ENCODE measurements at places on chromosomes 11 and 22.

DNA sequence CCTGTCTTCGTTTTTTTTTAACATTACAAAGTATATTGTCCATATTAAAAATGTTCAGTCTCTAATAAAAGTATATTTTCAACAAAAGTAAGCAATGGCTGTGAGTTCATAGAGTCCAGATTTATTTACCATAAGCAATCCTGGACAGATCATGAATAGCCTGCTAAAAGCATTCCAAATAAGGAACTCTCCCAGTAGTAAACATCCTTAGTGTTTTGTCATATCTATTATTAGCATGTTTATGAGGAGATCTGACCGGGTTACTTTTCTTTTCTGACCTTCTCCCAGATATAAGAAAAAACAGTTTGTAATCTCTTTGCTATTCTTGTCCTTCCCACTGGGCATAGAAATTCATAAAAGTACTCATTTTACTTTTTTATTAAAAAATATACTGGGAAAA is 403.9 kb upstream of the ANO3 start:
- DNase-seq: no peak

DNA sequence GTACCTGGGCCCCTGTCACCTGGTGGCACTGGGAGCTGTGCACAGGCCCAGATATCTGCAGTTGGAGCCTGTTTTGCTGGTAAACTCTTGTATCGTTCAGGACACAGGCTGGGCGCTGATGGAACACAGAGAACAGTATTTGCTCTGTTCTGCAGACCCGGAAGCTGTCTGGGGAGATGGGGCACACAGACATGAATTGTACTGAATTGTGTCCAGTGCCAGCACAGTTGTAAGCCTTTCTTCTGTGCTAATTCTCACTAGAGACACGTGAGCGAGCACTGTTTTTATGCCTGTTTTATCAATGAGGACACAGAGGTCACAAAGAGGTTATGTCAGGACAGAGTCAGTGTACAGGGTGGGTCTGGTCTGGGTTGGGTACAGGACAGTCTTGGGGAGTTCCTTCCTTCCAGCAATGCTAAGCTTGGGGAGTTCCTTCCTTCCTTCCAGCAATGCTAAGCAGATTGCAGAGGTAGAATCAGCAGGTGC is 24.4 kb upstream of the ACR start:
- no peak for DNase-seq

- DNase-seq: no peak
Observed at GRCh38 chr11:45272701-45273100, 13.4 kb downstream of the SYT13 start.

GRCh38 chr22:29623553-29624169 is 20.2 kb downstream of the NF2 start:
- no peak for DNase-seq

DNA sequence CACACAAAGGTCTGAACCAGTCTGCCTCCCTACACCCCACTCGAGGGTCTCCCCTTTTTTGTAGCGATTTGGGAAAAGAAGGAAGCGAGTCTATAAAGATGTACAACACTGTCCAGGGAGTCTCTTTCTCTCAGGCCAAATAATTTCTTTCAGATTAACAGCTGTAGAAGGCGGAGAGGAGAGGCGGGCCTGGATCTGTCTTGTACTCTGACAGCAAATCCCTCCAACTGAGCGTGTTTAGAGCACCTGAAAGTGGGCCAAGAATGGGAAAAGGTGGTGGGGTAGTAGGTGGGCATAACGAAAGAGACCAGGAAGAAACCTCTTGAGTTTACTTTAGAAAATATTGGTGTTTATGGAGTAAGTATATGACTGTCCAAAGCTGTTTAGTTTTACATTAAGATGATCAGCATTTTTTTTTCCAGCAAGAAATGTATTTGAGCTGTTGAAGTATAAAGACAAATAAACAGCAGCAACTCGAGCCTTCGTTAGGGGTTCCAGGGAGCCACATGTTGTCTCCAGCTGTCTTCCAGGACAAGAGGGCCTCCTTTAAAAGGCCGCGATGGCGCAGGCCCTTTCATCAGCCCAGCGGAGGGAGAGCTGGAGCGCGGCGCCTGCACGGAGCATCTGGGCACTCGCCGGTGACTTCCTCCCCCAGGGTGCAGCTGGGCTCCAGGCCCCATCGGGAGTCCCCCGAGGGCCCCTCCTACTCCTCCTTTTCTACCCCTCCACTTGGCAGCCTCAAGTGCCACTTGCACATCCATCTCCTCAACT is 34.9 kb downstream of the SCUBE1 start:
- DNase-seq: no peak

DNA sequence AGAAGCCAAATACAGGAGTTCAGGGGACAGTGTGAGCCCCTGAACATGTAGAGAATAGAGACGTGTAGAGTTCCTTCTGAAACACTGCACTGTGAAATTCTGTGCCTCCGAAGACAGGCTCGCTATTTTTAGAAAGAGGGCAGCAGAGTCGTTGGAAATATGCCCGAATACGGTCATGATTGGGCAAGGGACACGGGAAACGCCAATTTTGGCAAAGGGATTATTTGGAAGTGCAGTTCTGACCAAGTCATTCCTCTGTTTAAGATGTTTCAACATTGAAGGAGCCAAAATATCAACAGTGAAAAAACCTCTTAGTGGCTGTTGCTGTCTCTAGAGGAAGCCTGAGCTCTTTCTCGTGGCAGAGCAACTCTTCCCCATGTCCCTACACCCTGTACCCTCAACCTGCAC is 9.5 kb upstream of the CBX6 start:
- no peak for DNase-seq

All from NCI-H2081 treated with DMSO at 0.1 percent for 48 hours (cell line).